Cardiac fibroblast (primary cell): ENCODE measurements at places on chromosomes 13 and 19.

GRCh38 chr19:10544242-10544752, 593 bp downstream of the ATG4D start:
- no peak for DNase-seq

DNA sequence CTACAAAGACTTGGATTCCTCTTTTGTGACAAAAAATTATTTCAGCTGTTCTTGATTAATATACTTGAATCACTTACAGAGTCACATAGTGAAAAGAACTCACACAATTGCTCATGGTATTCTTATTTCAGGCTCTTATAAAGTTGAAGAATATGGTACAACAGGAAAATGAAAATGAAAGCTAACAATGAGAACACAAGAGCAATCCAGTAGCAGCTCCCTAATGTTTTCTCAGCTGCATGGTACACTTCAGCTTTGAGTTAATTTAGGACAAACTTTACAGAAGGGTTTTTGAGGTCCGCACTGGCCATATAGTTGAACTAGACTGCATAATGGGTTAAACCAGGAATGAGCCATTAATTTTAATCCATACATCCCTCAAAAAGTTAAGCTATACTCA, 1261.8 kb downstream of the SLITRK5 start:
- no peak for DNase-seq

DNA sequence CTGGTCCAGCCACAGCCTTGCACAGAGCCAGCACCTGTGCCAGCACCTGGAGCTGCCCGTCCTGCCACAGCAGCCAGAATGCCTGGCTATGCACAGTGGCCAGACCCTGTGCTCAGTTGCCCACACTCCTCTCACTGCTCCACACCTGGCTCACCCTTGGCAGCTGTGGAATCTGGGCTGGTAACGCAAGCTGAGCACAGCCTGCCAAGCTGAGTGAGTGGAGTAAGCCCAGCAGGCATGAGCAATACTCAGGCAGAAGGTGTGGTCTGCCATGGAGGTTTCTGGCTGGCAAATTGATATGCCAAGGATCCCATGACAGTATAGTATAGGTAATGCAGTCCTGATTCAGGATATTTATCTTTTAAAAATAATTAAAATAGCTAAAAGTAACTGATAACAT, 122.2 kb downstream of the PCDH9 start:
- no peak for DNase-seq

GRCh38 chr13:48507021-48507420, 25.9 kb downstream of the RCBTB2 start:
- DNase-seq, result no peak

DNA sequence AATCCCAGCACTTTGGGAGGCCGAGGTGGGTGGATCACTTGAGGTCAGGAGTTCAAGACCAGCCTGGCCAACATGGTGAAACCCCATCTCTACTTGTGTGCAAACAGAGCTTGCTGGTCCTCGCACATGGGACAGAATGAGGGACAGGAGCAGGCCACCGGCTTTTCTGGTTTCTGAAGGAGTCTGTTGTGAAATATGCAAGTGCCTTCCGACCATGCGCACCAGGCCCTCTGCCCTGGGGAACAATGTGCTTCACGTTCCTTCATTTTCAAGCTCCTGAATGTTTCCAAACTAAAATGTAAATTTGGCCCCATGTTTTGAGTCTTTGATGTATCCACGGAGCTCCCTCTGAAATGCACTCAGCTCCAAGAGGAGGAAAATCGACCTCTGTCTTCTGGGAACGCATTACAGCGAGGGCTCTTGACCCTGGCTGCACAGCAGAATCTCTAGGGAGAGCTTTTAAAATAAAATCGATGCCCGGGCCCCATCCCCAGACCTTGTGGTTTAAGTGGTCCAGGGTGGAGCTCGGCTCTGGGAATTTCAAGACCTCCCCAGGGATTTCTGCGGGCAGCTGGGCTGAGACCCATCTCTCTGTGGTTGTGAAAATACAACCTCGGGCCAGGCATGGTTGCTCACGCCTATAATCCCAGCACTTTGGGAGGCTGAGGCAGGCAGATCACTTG, 9.3 kb upstream of the ACP4 start:
- no peak for DNase-seq

DNA sequence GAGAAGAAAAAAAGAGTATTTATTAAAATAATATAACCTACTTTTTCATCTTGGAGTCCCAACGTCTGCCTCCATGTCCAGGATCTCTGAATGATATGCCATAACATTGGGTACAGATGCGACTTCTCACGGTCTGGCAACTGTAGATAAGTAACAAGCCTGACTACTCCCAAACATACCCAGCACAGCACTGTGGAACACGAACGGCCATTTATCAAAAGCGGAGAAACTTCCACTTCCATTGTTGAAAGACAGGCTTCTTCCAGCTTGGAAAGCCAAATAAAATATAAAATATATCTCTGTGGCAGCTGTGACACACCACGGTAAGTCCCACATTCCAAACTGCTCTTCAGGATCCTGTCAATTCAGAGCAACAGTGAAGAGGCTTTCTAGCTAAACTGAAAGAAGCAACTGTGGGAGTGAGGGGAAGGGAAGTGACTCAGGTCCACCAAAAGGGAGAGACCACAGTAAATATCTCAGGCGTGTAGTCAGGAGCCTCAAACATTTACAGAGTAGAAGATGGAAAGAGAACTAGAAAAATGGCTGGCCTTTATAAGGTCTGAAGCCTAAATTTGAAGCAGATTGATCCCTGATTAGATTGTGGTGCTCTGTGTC, 331.7 kb downstream of the LIG4 start:
- DNase-seq, result peak; percentile 56

- peak; percentile 8 for DNase-seq
Observed at GRCh38 chr13:50893211-50893852, 16.3 kb upstream of the RNASEH2B start.

GRCh38 chr13:111859354-111860230, 207.4 kb upstream of the SOX1 start:
- no peak for DNase-seq

DNA sequence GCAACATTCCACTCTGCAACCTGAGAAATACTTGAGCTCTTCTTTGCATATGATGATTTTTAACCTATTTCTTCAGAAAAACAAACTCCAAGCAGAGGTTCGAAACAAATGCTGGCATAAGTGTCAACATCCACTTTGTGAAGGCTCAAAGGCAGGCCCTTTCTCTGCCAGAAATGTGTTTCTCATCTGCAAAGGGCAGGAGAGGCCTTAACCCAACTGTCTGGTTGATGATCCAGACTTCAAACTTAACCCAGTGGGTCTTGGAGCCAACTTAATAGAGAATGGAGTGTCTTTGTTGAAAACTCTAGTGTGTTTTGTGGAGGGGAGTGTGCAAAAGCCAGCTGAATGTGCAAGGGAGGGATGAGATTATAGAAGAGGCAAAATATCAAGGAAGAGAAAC, 28.3 kb upstream of the ZNF507 start:
- no peak for DNase-seq

- DNase-seq, result no peak
Observed at GRCh38 chr19:7176792-7177191, 107.3 kb downstream of the ZNF557 start.

DNA sequence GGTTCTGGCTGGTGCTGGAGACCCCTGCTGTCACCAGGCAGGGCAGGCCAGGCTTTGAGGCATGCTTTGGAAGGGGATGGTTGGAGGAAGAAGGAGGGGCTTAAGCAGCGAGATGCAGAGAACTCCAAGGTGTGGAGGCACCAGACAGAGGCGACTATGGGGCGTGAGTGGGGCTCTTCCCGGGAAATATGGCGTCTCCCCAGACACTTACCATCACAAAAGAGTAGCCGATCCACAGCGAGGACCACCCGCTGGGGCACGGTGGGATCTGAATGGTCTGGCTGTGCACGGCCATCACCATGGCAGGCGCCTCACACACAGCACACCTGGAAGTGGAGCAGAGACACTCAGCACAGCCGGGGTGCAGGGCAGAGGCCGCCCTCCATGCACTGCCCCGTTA, 151.9 kb downstream of the COL4A1 start:
- no peak for DNase-seq

GRCh38 chr13:44514278-44514677, 61.9 kb downstream of the TSC22D1 start:
- no peak for DNase-seq

DNA sequence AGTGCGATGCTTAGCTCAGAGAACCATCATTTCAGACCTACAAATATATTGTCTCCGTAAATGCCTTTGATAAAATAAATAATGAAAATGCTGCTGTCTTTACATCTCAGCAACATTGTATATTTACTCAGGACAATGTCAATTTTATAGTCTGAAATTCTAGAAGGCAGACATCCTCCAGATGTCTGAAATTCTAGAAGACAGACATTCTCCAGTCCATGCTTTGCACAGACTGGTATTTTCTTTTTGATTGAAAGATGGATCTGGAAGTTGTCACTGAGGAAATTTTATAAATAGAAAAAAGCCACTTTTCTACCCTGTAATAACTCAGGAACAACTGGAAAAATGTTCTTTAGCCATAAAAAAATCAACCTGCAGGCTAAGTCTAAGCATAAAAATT, 2293.3 kb downstream of the PCDH9 start:
- no peak for DNase-seq

DNA sequence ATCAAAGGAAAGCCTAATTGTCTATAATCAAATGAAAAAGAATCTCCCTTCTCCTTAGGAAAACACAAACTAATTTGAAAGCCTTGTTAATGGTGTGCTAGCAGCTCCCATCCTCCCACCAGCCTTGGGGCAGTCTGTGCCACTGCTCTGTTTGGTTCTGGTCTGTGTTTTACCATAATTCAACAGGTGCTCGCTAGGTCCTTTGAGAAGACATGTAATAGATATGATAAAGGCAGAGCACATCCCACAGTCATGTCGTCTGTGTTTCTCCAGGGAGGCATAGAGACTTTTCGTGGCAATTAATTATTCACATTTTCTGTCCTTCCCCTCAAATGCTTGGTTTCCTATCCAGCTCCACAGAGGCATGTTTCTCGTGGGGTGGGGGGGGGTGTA, 23.8 kb downstream of the FAM124A start:
- DNase-seq, result no peak

DNA sequence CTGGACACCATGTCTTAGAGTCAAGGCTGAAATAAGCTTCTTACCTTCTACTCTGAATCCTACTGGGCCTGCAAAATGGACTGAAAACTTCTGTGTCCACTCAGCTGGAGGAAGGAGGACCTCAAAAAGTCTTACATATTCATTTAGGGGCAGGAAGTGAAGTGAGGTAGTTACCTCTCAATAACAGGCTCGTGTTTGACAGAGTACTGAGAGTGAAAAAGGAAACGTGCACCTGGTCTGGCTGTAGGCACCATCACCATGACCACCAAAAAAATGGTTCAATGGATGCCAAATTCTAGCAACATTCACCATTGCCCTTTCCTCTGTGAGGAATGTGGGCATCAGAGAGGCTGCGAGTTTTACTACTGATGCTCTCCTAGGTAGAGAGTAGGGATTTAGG, 176.2 kb downstream of the RFC3 start:
- no peak for DNase-seq

DNA sequence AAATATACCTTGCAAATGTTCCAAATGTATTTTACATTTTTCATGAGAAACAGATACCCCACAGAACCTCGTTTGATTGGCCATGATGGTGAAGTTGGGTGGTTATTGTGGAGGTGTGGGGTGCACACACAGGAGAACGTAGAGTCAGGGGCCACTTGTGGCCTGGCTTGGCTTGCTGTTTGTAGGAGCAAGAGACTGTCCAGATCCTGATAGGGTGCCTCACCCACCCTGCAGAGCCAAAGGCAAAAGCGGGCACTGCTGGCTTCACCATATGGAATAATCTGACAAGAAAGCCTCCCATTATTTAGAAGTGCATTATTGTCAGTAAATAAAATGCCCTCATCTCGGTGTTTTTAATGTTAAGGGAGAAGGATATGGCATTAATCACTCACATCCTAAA, 330.2 kb downstream of the TEX29 start:
- DNase-seq, result no peak

- DNase-seq, result peak; percentile 54
Observed at GRCh38 chr19:45403781-45404556, 900 bp downstream of the PPP1R13L start.

- DNase-seq, result peak; percentile 13
Observed at GRCh38 chr13:71866335-71867130, 471 bp downstream of the DACH1 start.

DNA sequence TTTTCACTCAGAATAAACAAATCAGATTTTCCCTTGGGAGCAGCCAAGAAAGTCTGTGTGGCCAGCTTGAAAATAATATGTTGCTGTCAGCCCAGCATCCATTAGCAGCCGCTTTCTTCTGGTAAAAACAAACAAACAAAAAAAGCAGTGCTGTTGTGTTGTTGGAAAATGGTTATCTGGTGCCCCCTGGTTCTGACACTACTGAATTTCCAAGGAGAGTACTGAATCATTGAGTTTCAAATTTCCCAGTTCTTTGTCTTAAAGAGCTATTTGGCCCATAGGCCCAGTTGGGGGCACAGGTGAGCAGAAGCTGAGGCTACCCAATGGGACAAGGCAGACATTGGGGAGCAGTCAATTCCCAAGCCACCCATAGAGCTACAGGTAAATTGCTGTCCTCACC, 995.9 kb downstream of the UQCRFS1 start:
- DNase-seq, result no peak

- DNase-seq, result no peak
Observed at GRCh38 chr13:34030782-34031181, 212.8 kb downstream of the RFC3 start.

DNA sequence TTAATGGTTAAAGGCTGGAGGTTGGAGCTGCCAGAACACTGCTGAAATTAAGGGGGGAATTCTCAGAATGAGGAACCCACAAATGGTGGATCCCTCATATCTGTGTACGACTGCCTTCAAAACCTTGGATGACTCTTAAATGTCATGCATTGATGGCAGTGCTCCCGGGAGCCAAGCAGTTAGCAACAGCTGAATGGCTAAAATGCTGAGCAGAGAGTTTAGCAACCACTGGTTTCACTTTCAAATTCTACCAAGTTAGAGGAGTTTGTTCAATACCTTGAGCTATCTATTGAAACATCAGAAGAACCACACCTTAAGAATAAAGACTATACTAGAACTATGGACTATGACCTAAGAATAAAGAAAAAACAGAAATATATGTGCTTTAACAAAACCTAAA, 41.4 kb downstream of the UQCRFS1 start:
- DNase-seq, result no peak

- no peak for DNase-seq
Observed at GRCh38 chr19:1901940-1902404, 3.2 kb upstream of the ADAT3 start.

- no peak for DNase-seq
Observed at GRCh38 chr19:10646456-10647159, 7.5 kb upstream of the ILF3 start.

DNA sequence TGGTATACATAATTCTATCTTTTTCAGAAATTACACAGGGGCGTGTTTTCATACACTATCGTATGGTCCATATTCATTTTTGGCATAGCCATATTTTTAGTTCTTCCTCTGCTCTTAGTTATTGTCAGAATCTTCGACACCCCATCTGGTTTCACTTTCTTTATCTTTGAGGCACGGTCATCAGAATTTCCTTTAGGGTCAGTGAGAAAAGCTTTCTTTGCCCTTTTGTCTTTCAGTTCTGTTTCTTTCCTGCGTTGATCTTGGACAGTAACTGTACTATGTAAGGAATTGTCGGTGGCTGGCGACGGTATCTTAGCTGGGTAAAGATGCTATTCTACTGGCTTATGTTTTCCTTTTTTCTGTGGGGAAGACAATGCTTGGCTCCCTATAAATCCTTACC, 10.6 kb upstream of the KIR2DL4 start:
- no peak for DNase-seq

GRCh38 chr19:16860118-16860517, 28.7 kb upstream of the F2RL3 start:
- no peak for DNase-seq

GRCh38 chr13:94327318-94327717, 152.2 kb downstream of the DCT start:
- DNase-seq, result no peak

GRCh38 chr13:46507981-46508380, 45.0 kb upstream of the LRCH1 start:
- DNase-seq, result no peak
